ENCODE measurements at places on chromosomes 3 and 15. TPM values are rescaled to one million over a fixed set of nuclear protein-coding genes. Genes with fewer than 3 reads are reported as not detected.
A peak's percentile ranks its signal among the peaks of the same experiment; 100 is the strongest.

DNA sequence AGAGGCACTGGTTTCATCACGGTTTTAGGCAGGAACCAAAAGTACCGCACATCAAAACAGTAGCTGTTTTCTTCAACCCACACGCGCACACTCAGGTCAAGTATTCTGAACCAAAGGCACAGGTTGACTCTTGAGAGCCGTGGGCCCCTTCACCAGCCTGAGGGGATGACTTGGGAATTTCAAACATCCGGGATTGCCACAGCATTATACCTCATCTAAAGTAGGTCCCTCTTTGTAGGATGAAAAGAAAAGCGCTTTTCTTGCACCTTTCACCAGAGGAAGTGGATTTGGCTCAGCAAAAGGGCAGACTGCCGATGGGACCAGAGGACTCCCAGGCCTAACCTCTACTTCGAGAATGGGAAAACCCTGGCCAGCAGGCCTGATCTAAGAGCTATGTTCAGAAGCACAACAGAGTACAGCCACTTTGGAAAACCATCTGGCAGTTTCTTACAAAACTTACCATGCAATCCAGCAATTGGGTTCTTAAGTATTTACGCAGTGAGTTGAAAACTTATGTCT is 88.2 kb upstream of the PROK2 start:
- no peaks in the 10 kb centered on the region for H3K36me3 ChIP-seq
- peaks cover 4% of the 10 kb centered on the region for H3K27me3 ChIP-seq
- H3K4me1 ChIP-seq = no peaks in the 10 kb centered on the region
- no peak overlapping the region for H3K27ac ChIP-seq
- no peak for DNase-seq
- H3K4me3 ChIP-seq = no peak overlapping the region

DNA sequence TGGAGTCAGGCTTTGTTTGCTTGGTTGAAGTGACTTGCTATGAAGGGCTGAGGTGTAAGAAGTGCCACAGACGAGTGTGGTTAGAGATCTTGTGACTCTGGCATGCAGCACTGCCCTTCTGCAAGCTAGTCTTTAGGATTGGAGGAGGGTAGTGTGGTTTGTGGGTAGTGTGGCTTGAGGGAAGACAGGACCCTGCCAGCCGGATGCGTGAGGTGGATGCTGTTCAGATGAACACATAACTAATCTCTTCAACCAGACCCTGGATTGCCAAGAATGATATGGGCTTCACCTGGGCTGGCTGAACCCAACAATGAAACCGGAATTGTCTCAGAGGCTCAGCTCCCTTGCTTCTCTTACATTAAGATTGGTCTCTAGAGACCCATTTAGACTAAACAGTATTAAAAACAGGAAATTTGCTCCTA is 32.7 kb downstream of the STARD9 start:
- DNase-seq = peak; percentile 84
- no peaks in the 10 kb centered on the region for H3K36me3 ChIP-seq
- H3K27ac ChIP-seq = peak overlapping the region; percentile 80
- H3K4me1 ChIP-seq = peaks cover 56% of the 10 kb centered on the region
- peaks cover 5% of the 10 kb centered on the region for H3K27me3 ChIP-seq
- peak overlapping the region; percentile 73 for H3K4me3 ChIP-seq

GRCh38 chr15:90531147-90531546 is 1.4 kb downstream of the CRTC3 start:
- peaks cover 56% of the 10 kb centered on the region for H3K4me1 ChIP-seq
- no peaks in the 10 kb centered on the region for H3K36me3 ChIP-seq
- H3K4me3 ChIP-seq = peak overlapping the region; percentile 94
- peaks cover 3% of the 10 kb centered on the region for H3K27me3 ChIP-seq

DNA sequence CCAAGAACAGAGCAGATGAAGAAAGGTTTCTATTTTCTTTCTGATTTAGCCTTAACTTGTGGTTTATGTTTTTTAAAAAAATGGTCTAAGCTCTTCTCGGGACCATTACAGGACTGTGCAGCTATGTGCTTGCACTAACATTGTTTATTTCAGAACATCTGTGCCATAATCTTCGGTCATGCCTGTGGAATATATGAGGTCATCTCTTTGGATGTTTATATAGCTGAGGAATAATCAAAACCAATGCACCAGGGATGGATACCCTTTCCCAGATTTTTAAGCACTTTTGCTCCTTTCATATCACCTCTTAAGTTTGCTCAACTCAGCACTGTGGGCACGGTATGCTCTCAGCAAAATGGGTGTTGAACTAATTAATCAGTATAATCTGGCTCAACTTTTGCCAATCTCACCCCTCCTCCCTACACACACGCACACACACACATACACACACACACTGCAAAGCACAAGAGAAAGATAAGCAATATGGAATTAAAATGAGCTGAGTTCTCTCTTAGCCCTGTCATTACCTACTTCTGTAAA is 268.5 kb upstream of the TMC3 start:
- H3K4me3 ChIP-seq = no peak overlapping the region
- H3K27ac ChIP-seq = no peak overlapping the region
- peaks cover 5% of the 10 kb centered on the region for H3K27me3 ChIP-seq
- DNase-seq = no peak
- H3K36me3 ChIP-seq = no peaks in the 10 kb centered on the region

DNA sequence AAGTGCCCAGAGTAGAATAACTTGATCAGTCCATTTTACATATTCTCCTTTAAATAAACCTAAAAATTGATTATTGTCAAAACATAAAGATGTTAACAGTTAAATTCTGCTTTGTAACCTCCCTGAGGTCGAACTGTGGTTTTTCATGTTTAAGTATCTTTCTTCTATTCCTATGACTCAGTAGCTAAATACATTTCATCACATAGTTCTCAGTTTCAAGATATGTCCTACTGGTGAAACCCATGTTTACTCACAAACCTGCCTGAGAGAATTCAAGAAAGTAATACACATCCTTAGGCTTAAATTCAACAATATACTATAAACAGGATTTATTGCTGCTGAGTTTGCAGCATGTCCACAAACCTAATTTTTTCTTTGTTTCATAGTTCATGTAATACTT is 692.9 kb downstream of the ZPLD1 start:
- H3K27ac ChIP-seq = no peak overlapping the region
- H3K27me3 ChIP-seq = peaks cover 6% of the 10 kb centered on the region
- H3K4me3 ChIP-seq = no peak overlapping the region
- no peaks in the 10 kb centered on the region for H3K36me3 ChIP-seq
- no peak for DNase-seq
- no peaks in the 10 kb centered on the region for H3K4me1 ChIP-seq

- H3K27ac ChIP-seq = no peak overlapping the region
- H3K4me1 ChIP-seq = no peaks in the 10 kb centered on the region
- no peaks in the 10 kb centered on the region for H3K36me3 ChIP-seq
- H3K27me3 ChIP-seq = peaks cover 6% of the 10 kb centered on the region
- H3K4me3 ChIP-seq = no peak overlapping the region
Observed at GRCh38 chr15:59711451-59712243, 22.5 kb upstream of the BNIP2 start.

Gene SLC22A14
- polyA plus RNA-seq = not detected

Gene TMC3
- polyA plus RNA-seq = 0.07 TPM
